ENCODE measurements at places on chromosomes 13 and 19.

DNA sequence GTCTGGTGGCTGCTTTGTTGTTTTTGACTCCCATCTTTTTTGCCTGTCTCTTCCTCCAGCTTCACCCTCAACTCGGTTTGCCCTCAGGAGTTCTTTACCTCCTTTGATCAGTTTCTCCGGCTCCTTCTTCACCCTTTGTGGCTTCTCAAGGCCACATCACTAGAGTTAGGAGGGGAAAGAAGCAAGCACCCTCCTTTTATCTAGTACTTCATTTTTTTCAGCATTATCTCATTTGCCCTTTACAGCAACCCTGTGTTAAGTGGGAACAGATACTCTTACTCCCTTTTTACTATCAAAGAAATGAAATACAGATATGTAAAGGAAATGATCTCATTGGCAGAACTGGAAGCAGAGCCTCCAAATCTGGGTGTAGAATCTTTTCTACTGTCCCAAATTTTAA lies 26.9 kb downstream of the RAP2A start:
- no peak for DNase-seq

- DNase-seq, result no peak
Measured at GRCh38 chr19:1455002-1455335, 5.0 kb downstream of the APC2 start.

DNA sequence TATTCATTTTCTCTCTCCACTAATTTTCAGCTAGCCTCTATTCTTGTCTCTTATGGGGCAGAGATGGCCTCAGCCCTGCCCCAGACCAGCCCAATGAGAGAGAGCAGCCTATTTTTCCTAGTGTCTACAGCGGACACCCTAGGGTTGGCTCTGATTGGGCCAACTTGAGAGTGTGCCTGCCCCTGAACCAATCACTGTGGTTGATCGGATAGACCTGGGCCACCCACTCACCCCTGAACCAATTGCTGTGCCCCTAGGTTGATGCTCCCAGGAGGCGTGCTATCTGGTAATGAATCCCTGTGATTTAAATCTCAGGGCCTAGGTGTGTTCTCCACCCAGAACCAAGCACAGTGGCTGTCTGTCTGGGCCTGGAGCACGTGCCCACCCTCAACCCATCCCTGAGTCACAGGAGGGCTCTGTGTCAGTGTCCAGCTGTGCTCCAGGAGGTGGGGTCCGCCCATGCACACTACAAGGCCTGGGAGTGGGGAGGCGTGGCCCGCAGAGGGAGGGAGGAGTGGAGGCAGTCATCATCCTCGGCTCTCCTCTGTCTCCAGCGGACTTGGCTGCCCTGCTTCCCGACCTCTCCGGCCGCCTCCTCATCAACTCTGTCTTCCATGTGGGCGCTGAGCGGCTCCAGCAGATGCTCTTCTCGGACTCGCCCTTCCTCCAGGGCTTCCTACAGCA lies 14.9 kb upstream of the SCN1B start:
- DNase-seq, result no peak

- no peak for DNase-seq
Measured at GRCh38 chr19:53545271-53546065, 7.5 kb downstream of the ZNF331 start.

DNA sequence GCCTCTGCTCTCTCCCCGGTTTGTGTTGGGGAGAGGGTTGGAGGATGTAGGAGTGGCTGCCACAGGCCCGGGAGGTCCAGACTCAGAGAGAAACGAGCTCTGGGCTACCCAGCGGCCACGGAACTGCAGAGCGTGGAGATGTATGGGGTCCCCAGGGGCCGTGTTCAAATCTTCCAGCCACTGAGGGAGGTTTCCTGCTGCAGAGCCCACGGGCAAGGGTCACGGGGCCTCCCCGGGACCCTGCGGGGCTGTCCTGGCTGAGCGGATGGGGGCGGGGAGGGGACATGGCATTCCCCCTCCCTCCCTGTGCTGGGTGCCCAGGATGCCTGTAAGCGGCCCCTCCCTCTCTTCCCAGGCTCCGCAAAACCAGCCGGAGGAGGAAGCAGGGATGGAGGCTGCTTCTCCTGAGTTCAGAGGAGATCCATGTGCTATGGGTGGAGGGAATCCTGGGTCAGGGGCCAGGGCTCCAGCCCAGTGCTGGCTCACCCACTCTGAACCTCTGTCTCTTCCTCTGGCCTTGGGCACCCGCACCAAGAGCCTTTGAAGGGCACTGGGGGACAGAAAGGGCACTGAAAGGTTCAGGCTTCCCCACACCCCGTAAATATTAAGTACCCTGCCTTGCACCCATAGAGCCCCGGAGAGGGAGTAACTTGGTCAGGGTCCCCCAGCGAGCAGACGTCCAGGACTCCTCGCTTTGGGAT lies 22.6 kb downstream of the SMIM24 start:
- peak; percentile 75 for DNase-seq

GRCh38 chr13:83710133-83710515 lies 172.2 kb downstream of the SLITRK1 start:
- DNase-seq, result no peak
